Suprapubic skin (tissue), 4 donors: ENCODE measurements at places on chromosomes 2 and 18. TPM values are rescaled to one million over a fixed set of nuclear protein-coding genes. Genes with fewer than 3 reads are reported as not detected.

The TUBB8B gene
- total RNA-seq = not detected

- no peak for DNase-seq
Observed at GRCh38 chr18:78587626-78588600, 391.7 kb upstream of the SALL3 start.

GRCh38 chr18:63829886-63830285, 54.7 kb downstream of the SERPINB7 start:
- DNase-seq = no peak

- no peak for DNase-seq
Observed at GRCh38 chr2:98504381-98505109, 59.9 kb downstream of the INPP4A start.

The BMP10 gene
- not detected for total RNA-seq

GRCh38 chr2:143282684-143283083, 153.5 kb downstream of the ARHGAP15 start:
- no peak for DNase-seq

DNA sequence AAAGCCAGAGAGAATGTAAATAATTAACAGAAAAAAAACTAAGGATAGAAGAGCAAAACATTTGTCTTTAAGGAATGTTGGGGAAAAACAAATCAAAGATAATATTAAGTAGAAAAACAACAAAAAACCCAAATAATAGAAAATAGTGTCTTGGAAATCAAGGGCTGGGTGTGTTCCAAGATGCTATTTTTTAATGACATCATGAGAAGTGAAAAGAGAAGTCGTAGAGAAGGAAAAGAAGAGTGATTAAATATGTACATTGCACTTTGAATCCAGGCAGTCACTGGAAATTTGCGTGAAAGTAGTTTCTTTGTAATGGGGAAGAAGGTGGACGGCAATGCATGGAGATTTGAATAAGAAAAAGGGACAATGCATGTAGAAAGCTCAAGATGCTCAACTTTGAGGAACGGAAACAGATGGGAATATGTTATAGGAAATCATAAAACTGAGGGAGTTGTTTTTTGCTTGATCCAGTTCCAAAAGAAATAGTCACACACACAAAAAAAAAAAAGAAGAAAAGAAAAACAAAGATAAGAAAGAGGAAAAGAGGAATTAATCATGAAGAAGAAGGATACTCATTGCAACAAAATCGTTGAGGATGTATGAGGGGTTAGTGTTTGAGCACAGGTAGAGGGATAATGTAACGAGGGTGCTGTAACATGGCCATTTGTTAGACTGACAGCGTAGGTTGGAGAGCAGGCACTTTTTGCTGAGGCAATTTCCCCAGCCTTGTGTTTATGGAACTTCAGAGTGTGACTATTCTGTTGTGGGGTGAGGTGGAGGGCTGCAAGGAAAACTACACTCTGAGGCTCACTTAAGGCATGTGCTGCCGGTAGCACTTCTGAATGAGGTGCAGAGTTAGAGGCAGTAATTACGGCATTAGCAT, 184.1 kb downstream of the CALCRL start:
- DNase-seq = no peak

The PRSS56 gene
- total RNA-seq = not detected

DNA sequence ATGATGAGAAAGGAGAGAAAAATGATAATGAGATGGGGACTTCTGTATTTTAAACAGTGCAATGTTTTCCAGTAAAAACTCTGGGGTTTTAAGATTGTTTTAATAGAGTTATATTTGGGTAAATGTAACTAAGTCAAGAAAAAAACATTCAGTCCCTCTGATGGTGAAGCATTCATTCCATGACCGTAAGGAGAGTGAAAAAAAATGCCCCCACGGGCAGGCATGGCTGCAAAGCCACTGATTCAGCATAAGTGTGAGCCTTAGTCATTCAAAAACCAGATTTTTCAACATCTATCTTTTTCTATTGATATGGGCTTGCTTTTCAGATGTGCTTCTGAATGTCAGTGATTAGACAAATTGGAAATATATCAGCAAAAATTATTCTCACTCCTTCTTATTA, 957.8 kb downstream of the SLC4A3 start:
- DNase-seq = no peak

DNA sequence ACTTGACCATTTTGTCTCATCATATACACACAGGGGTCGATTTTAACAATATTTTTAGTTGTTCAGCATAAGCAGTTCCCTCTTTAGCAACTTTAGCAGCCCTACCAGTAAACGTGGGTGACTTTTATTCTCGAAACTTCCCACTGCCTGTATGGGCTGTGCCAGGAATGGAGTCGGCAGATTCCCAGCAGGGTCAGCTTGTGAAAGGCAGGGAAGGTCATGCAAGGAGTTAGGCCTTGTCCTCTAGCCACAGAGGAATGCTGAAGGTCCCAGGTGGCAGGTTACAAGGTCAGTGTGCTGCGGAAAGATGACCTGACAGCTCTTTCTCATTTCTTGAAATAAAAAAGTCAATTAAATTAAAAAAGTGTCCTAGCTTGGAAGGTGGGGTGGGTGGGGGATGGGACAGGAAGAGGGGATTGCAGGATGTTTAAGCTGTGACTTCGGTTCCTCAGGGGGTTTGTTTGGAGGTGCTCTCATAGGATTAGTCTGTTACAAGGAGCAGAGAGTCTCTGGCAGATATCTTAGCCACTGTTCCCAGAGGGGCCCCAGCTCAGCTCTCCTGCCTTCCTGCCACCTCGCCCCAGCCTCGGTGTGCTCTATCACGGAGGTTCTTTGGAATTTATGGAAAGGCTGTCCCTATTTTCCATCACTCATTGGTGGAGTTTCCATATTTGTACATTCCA, 21.4 kb downstream of the DRC1 start:
- DNase-seq = no peak

The FOXI3 gene
- not detected for total RNA-seq

DNA sequence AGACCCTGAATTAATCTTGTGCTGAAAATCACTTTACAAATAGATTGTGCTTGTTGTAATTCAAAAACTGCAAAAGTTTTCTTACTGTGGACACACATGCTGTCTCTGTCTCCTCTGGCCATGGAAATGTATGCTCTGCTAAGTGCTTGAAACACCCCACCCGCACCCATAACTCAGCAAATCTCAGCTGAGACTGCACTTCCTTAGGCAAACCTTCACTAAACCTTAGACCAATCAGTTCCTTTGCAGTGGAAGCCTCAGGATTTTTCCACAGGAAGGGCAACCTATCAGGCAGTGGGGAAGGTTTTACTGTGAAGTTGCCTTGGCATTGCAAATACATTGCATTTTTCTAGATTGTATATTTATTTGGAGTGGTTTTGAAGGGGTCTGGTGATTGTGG, 62.2 kb upstream of the PLA2R1 start:
- DNase-seq = no peak

The FRZB gene
- 20.3 TPM for total RNA-seq
